Inflammatory macrophage treated with lipopolysaccharide for 1 hour (primary cell): ENCODE measurements at places on chromosomes 5 and 9.

DNA sequence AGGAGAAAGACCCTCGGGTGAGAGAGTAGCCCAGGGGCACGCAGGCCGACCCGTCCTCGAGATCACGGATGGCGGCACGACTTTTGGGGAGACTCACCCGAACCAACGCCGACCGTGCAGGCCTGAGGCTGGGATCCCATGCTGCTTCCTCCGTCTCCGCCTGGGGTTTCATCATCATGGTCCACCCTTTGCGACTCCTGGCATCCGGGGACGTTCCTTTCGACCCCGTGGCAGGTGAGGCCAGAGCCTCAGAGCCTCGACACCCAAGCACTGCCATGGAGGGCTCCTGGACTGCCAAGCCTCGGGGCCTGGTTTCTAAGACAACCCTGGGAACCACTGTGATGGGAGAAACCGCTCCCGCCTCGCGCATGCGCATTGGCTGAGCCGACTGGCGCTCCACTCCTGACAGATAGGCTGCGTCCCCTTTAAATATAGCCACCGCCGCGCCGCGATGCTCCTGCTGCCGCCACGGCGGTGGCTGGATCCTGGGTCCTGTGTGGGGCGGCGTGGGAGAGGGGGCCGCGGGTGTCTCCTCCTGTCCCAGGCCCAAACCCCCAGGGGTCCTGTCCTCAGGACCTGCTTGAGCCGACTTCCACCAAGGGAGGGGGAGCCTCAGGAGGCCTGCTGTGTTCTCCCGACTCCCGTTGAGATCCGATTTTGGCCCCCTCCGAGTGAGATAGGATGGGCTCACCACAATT, 481.6 kb downstream of the SPATA31A7 start:
- DNase-seq = no peak

DNA sequence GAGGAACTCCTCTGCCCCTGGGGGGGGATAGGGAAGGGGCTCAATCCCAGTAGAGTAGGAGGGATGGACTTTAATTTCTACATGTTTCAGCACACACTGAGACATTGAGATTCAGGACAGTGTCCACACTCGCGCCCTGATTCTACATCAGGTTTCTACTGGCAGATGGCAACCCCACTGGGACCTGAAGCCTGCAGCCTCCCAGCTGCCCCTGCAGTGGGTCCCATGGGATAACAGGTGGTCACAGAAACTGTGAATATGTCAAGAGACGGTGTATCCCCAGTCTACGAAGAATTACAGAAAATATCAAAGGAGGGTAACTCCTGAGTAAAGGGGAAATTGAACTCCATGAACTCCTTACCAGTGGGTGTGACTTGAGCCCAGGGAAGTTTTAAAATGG, 2.4 kb upstream of the TERT start:
- DNase-seq = no peak

DNA sequence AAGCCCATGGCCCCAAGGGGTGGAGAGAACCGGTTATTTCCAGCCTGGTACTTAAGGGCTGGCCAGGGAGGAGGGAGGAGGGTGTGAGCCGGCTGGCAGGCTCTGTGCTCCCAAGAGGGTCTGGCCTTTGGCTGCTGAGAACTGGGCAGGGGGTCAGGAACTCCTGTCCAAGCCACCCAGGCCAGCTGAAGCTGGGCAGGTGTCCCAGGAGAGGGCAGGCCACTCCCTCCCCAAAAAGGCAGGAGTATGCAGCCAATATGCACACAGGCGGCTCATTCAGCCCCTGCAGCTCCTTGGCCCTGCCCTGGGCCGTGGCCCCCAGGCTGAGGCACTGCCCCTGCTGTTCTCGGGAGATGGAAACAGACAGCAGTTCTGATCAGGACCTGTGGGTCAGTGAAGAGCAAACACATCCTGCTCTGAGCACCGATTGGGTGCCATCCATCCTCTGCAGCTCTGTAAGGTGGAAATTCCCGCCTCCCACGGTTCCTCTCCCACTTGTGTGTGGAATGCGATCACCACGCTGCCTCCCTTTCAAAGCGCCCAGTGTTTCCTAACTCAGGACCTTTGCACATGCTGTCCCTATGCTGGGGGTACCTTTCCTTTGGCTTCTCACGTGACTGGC, 17.1 kb upstream of the KIF12 start:
- DNase-seq = peak; percentile 59

DNA sequence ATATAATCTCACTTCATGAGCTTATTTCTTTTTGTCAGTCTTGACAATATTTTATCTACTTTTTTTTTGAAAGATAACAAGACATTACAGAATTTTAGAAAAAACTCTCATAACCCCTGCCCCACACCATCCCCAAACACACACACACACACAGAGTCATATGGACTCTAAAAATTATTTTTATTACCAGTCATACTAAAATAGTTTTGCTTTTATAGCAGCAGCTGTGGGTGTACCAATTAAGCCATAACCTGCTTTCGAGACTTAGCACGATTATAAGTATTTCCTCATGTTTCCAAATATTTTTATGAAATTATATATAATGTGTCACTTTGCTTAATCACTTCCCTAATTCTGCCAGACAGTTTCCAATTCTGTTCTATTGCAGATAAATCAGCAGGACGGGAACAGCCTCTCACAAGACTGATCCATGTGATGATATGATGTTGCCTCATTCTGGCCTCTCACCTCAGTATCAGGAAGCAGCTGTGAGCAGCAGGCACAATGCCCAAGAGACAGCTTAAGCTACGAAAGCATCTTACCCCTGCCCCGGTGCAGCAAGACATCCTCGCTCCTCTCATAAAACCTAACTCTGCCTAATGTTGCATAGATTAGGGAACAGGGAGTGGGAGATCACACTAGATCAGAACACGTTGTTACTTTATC, 7.0 kb downstream of the PDCL start:
- DNase-seq = peak; percentile 86

- DNase-seq = no peak
Measured at GRCh38 chr9:94644543-94644942, 5.2 kb upstream of the FBP1 start.

GRCh38 chr5:4540375-4541173, 599.6 kb upstream of the ADAMTS16 start:
- DNase-seq = no peak

DNA sequence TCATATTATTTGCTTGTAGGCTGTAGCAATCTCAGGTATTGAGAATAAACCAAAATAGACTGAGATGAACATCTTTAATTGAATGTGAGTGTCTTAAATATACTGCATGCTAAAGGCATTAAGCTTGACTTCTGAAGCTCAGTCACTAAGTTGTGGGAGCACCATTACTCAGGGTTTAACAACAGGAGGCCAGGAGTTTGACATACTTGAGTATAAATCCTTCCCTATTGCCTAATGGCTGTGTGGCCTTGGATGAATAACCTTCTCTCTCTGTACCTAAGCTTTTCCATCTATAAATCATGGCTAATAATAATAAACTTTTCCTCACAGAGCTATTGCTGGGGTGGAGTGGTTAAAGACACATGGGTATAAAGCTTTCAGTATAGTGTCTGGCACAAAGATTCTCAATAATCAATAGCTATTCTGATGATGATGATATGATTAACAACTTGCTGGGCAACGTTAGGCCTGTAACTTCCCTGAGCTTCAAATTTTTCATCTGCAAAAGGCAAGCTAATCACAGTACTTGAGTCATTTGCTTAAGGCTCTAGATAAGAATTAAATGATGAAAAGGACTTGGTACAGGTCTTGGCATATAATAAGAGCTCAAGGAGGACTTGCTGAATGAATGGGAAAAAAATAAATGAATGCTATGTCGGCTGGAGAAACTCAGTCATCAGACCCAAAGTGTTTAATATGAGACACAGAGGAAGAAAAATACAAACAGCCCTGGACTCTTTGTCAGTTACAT, 174.0 kb upstream of the IL12B start:
- no peak for DNase-seq

- no peak for DNase-seq
Measured at GRCh38 chr5:66972004-66972403, 224.6 kb downstream of the CD180 start.

DNA sequence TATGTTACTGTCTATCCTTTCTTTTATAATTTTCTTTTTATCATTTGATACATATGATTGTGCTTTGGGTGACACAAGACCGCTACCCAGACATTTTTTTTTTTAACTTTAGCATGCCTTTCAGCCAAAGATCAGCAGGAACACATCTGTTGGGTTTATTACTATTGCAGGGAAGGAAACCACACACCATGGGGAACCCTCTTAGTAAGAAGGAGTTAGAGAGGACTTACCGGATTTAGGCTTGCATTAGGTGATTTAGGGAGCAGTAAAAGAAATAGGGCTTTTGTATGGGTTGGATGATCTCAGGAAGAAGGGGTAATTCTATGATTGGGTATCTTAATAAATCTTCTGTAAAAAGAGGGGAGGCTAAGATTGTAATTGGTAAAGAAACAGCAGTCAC, 138.2 kb downstream of the SNX18 start:
- DNase-seq = no peak

GRCh38 chr5:13943676-13944075, 812 bp downstream of the DNAH5 start:
- no peak for DNase-seq

GRCh38 chr5:141848744-141849414, 29.3 kb downstream of the PCDH1 start:
- DNase-seq = no peak

DNA sequence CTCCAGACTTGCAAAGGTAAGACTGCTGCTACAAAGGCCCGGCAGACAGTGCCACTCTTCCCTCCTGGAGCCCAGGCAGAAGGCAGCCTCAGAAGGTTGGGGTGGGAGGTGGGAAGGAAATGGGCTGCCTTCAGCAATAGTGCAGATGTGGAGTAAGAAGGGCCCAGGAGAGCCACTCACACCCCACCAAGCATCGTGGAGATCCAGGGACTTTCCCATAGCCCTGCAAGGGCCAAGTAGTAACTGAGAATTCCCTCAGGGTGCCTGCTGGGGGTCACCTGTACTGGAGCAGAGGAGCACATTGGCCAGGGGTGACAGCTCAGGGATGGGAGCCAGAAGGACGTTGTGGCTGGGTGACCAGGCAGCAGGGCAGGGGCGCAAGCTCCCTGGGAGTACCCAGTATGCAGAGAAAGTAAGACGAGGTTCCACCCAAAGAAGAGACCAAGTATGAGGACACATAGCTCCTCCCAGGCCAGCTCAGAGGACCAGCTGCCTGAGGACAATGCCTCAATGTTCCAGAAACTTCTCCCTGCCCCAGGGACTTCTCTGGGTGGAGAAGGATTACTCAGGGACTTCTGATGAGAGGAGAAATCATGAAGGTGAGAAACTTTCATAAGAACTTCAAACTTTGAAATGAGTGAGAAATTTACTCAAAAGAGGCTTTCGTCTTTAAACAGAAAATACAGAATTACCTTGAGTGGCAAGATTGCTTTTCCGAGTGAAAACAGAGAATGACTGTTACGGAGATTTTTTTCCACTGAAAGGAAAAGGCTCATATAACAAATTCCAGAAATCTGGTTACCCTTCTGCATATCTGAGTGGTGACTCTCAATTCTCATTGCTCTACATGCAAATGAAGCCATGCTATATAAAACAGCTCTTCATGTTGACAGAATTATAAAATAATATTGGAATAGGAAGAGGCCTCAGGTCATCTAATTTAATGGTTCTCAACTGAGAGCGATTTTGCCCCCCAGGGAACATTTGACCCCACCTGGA, 87.9 kb upstream of the TRIO start:
- DNase-seq = no peak
